ENCODE measurements at places on chromosomes 7 and 10. TPM values are rescaled to one million over a fixed set of nuclear protein-coding genes. Genes with fewer than 3 reads are reported as not detected.

The CD36 gene
- total RNA-seq, result not detected

The ANKRD30A gene
- not detected for total RNA-seq

- H3K36me3 ChIP-seq, result no peaks in the 10 kb centered on the region
- H3K27me3 ChIP-seq, result peaks cover 3% of the 10 kb centered on the region
- no peak for DNase-seq
- no peak overlapping the region for H3K27ac ChIP-seq
- no peaks in the 10 kb centered on the region for H3K4me1 ChIP-seq
- no peak overlapping the region for H3K4me3 ChIP-seq
These were observed 133.2 kb upstream of the ADARB2 start for GRCh38 chr10:1870491-1870890.

The CALHM1 gene
- total RNA-seq, result not detected

DNA sequence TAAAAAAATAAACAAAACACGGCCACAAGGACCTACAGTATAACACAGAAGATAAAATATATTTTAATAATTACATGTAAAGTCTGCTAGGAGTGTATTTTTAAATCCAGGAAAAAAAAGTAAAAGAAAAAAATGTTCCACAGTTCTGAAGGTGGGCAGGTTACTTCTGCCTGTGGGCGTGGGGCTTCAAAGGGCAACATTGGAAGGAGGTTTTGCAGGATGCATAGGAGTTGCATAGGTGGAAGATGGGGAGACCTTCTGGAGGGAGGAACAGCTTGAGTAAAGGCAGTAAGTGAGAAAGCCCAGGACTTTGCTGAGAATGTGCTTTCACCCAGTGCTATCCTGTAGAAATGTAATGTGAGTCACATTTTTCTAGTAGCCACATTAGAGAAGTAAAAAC lies 37.5 kb upstream of the PLXNA4 start:
- peaks cover 14% of the 10 kb centered on the region for H3K27me3 ChIP-seq
- H3K4me3 ChIP-seq, result no peak overlapping the region
- no peak overlapping the region for H3K27ac ChIP-seq
- peaks cover 6% of the 10 kb centered on the region for H3K4me1 ChIP-seq
- no peak for DNase-seq

The RPEL1 gene
- not detected for total RNA-seq

Measured in activated CD4-positive, alpha-beta memory T cell treated with anti-CD3 and anti-CD28 coated beads for 36 hours (primary cell).